ENCODE measurements at places on chromosomes 7 and 10.

- DNase-seq = no peak
These were observed 236.1 kb upstream of the BMPER start for GRCh38 chr7:33669251-33669670.

GRCh38 chr7:114343949-114344708 lies 70.5 kb upstream of the FOXP2 start:
- DNase-seq = no peak

DNA sequence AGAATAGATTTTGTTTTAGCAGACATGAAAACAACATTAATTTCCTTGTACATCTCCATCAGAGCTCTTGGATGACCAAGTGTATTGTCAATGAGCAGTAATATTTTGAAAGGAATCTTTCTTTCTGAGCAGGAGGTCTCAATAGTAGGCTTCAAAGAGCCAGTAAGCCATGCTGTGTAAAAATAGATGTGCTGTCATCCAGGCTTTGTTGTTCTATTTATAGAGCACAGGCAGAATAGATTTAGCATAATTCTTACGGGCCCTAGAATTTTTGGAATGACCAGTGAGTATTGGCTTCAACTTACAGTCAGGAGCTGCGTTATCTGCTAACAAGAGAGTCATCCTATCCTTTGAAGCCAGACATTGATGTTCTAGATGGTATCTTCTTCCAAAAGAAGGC lies 19.0 kb downstream of the MINPP1 start:
- DNase-seq = no peak

- no peak for DNase-seq
These were observed 68.9 kb upstream of the FOXK1 start for GRCh38 chr7:4612939-4613841.

- no peak for DNase-seq
These were observed 381.0 kb upstream of the NRP1 start for GRCh38 chr10:33715303-33715975.

DNA sequence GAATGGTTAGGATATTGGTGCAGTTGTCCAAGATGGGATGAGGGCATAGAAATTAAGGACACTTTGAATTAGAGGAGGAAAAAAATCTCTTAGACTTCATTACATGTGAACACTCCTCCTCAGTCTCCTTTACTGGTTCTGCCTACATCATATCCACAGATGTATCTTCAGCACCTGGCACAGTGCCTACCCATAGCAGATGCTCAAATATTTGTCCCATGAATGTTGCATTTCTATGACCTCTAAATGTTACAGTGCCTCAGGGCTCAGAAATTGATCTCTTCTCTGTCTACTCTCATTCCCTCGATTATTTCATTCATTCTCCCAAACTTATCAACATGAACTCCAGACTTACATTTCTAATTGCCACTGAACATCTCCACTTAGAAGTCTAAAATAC lies 17.1 kb downstream of the CNNM1 start:
- DNase-seq = peak; percentile 89

DNA sequence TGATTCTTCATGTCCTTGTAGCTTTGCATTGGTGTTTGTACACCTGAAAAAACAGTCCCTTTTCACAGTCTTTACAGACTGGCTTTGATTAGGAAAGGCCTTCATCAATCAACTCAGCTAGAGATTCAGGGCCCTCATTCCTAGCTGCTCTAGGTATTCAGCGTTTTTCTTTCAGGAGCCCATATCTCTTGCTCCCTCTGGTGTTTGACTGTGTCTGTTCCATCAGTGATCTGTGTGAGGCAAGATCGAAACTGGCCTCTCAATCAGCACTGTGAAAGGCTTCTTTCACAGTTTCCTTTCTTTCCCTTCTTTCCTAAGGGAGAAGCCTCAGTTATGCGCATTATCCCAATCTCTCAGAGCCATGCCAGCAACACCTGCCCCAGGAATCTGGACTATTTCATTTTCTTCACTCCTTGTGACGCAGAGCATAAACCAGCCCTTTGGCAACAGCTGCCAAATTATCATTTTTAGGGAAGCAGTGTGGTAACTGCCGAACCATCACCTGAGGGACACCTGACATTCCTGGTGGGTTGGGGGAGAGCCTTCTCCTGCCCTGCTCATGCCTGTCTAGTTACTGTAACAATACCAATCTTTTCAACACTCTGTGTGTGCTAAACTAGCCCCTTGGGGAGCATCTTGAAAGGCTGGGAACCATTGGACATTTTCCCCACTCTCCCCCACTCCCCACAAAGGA lies 75.7 kb upstream of the CCDC71L start:
- DNase-seq = peak; percentile 86

DNA sequence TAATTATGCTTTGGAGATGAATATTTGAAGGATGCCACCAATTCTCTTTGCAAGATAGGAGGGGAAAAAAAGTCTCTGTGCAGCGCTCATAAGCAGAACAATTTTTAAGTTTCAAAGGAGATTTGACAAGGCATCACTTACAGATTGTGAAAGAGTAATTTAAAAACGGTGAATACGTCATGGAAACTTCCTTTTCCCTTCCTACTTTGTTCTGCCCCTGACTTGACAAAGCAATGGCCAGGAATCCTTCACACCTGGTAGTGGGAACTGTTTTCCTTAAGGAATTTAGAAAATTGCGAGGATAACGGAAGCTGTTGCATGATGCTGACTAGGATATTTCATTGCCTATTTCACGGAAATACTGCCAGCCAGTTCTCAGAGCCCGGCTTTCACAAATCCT lies 16.7 kb downstream of the FAM107B start:
- DNase-seq = no peak

DNA sequence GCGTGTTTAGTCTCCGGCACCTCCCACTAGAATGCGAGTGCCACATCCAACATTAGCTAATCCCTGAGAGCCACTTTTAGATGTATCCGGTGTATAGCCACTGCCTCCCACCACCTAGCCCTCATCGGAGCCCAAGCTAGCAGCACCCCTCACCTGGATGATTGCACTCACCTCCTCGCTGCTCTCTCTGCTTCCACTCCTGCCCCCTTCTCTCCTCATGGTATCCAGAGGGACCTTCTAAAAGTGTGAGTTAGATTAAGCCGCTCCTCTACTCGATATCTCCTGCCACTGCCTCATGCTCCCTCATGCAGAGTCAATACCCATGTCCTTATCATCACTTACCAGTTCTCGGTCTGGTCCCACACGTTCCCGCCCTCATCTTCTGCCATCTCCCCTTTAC lies 125.3 kb downstream of the RAB11FIP2 start:
- no peak for DNase-seq

DNA sequence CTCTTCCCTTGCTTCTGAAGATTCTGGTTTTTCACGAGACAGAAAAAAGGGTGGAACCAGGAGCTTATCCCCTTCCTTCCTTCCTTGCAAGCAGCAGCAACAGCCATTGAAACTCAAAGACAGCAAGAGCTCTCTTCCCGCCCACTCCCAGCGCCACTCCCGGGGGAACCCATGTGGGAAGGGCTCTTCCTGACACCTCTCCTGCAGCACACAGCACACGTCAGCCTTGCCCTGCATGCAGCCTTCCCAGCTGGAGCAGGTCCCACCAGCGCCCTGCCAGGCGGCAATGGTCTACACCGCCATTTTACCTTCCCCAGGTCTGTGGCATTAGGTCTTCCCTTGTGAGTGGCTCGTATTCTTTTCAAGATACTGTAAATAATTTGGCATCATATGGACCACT lies 161.8 kb downstream of the MGMT start:
- no peak for DNase-seq

DNA sequence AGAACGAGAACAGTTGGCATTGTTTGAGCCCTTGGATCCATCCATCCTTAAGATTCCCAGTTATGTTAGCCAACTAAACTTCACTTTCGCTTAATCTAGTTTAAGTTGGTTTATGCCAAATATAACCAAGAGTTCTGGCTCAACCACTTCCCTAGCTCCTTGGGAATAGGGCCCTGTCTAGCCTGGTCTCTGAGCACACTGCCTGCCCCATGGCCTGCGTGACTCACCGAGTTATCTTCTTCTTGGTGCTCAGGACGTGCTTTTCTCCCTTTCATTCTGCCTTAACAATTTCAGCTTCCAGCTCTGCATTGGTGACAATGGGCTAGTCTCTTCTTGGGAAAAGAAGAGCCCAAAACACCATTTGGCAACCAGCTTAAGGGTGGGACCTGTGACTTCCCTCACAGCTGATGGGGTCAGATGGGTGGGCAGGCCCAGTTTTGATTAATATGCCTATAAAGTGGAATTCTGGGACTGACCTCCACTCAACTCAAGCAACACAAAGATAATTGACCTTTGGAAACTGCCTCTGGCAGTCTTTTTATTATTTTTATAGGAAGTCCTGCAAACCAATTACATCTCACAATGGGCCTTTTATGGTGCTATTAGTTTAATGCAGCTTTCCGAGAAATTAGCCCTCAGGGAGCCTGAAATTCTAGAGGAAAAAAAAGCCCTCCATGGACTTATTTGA lies 126.4 kb downstream of the CFAP58 start:
- DNase-seq = no peak

DNA sequence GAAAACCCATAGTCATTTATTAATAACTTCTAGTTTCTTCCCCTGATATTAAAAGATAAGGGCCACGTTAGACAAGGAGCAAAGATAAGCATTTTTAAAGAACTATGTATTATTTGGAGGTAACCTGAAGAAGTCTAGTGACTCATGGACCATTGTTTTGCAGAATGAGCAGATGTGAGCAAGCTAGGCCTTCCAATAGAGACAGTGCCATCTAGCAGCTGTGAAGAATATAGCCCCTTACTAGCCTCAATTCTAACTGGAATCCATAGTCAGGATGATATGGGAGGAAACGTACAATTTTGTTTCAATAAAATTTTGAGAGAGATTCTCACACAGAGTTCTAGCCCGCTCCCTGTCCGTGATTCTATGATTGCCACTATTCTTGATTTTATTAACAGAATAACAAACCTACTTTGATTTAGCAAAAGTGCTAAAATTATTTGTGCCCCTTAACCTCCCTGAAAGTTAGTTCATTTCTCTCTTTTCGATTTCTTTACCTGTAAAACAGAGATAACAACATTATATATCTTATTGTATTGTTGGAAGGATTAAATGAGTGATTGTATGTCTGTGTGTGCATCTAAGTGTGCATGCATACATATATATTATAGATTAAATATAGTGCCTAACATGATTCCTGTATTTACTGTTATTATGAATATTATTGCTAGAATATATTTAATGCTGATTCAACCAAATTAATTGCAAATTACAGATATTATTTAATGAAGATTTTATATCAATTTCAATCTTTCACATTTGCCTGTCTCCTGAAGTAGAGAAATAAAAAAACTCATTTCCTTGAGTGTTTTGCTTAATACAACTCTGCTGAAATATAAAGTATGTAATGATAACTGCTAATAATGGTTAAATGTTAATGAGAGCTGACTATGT lies 22.7 kb downstream of the FAM237B start:
- DNase-seq = peak; percentile 87

- no peak for DNase-seq
These were observed 23.5 kb downstream of the AFAP1L2 start for GRCh38 chr10:114380797-114381196.

DNA sequence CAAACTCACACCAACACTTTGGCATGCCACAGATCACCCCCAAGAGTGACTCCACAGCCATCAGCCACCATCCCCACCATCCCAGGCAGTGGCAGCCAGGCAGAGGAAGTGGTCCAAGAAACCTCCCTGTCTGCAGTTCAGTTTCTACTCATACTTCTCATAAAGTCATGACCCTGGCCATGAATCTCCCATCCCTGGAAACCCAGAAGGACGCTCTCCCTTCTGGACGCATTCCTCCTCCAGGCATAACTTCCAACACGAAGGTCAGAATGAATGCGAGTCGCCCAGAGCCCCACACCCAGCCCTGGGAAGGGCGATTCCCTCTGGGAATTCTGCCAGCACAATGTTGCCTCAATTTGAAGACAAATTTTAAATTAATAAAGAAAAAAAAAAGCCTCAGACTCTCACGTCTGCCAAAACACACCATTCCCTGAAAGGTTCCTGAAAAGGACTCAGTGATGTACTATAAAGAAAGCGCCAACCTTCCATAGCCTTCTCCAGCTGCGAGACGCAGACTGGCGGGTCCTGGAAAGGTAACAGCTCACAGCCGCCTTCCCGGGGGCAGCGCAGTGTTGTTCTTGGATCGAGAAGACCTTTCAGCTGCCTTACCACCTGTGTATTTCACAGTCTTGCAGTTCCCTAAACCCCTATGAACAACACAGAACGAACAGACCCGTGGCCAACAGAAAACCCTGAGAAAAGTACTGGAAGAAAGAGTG lies 307.6 kb downstream of the FRMD4A start:
- DNase-seq = no peak

DNA sequence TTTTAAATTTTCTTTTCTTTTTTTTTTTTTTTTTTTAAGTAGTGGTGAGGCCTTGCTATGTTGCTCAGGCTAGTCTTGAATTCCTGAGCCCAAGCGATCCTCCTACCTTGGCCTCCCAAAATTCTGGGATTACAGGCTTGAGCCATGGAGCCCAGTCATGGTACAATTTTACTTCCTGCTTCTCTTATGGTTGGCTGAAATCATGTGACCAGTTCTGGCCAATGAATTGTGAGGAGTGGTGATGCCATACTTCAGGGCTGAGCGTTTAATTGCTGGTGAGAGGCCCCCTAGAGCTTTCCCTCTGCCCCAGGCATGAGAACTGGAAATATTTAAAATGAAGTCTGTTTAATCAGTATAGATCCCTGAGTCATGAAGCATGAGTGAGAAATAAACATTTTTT lies 22.2 kb upstream of the BAIAP2L1 start:
- DNase-seq = peak; percentile 55

GRCh38 chr10:381805-382204 lies 246.6 kb downstream of the ZMYND11 start:
- DNase-seq = no peak

- peak; percentile 54 for DNase-seq
These were observed 37.7 kb upstream of the MINDY3 start for GRCh38 chr10:15898046-15898445.

DNA sequence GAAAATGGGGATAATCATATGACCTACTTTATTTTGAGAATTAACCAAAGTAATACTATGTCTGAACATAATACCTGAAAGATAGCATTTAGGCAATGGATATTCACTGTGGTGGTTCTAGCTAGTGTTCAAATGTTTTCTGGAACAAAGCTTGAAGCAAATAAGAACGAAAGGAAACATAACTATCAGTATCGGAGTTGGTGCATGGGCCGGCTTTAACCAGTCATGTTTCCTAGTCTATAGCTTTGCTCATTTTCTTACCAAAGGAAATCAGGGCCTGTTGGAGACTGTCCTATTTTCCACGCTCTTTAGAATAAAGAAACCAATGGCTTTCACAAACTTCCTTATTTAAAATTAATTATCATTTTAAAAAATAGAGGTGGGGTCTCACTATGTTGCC lies 8.9 kb downstream of the IL2RA start:
- DNase-seq = no peak

DNA sequence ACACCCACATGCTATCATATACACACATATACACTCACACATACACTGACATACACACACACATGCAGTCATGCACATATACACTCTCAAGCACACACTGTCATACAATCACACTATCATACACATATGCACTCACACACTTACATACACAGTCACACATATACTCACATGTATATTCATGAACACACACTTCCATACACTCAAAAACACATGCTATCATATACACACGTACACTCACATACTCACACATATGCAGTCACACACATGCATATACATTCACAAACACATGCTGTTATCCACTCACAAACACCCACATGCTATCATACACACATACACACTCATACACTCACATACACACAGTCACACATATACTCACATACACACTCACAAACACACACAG lies 71.0 kb upstream of the PLXNA4 start:
- no peak for DNase-seq

GRCh38 chr10:88617772-88618300 lies 31.3 kb downstream of the LIPJ start:
- no peak for DNase-seq

GRCh38 chr10:103636492-103636891 lies 143.0 kb downstream of the NEURL1 start:
- no peak for DNase-seq

Measured in HCEC 1CT (cell line).